ENCODE measurements at places on chromosomes 5 and 9.

DNA sequence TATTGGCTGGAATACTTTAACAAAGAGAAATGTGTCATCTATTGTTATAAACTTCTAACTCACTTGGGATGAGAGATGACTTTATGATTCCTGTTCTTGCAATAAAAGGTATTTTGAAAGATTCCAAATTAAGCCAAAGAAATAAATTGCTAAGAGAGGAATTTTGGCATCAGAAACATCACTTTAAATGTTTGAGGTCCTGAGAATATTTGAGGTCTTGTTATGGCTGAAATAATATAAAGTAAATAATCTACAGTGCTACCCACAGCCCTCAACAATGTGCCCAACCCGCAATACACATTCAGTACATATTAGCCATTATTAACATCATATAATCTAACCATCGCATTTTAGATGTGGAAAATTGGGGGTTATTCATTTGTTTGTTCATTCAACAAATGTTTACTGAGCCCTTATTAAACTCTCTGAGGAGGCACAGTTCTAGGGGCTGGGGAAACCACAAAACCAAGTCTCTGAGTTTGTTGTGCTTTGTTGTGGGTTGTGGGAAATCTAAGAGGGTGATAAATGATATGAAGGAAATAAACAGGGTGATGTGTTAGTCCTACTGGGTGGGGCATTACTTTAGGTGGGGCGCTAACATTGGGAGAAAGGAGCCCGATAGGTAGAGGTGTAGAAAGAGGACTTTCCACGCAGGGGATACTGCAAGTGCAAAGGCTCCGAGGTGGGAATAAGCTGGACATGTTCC is 135.2 kb upstream of the CLINT1 start:
- no peak for DNase-seq

GRCh38 chr5:13553896-13554295 is 390.6 kb downstream of the DNAH5 start:
- no peak for DNase-seq

DNA sequence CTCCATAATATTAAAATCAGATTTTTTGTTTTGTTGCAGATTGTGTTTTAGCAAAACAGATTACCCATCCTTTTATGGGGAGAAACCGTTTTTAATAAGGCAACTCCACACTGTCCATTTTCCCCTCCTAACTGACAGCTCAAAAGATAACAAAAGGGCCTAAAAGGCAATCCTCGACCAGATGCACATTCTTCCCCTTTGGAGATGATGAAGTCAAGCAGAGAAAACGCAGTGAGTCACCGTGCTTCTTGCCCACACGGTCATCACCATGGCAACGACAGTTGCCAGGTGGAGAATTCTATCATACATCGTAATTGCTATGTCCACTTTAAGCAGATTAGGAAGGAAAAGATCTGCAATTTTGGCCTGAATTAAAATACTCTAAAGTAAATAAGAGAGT is 96.4 kb downstream of the DIRAS2 start:
- no peak for DNase-seq

DNA sequence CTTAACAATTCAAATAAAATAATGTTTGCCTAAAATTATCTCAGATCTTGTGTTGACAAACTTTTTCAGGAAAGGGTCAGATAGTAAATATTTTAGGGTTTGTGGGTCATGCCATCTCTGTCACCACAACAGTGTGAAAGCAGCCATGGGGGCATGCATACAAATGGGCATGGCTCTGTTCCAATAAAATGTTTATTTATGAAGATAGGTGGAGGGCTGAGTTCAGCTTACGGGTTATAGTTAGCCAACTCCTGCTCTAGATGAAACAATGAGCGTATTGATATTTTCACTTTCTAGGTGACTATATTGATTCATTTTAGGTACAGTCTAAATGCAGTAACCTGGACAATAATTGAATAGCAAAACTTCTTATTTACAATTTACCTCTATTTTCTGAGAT is 533.8 kb upstream of the CLINT1 start:
- no peak for DNase-seq

DNA sequence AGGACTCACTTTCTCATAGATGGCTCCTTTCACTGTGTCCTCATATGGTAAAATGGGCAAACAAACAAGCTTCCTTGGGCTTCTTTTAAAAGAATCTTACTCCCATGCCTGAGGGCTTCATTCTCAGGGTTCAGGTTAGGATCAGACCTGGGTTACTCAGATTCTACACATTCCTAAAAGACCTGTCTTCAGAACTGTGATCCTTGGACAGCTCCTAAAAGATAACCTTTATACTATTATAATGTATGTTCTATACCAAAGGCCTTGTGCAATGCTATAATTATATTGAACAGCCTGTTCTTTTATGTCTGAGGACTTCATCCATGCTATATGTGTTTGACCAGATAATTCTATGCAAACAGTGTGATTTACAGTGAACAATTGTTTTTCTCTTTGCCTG is 264.4 kb upstream of the CDH10 start:
- DNase-seq, result no peak

DNA sequence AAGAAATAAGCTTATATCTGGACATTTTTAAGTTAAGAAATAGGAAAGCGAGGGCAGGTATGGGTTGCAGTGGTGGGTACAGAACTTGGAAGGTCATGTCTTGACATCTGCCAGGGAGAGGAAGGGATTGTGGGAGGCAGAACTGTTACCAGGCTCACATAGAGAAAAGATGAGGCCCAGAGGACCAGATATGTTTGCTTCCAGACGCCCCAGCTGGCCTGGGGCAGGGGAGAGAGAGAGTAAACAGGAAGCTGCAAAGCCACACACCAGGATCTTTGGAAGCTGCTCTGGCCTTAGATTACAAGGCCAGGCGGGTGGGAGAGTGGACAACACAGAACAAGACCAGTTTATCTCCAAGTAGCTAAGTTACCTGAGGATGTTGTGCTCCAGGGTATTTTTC is 71.2 kb downstream of the MARCHF11 start:
- no peak for DNase-seq

- no peak for DNase-seq
These were observed 101.0 kb downstream of the KCNT1 start for GRCh38 chr9:135802876-135803419.

DNA sequence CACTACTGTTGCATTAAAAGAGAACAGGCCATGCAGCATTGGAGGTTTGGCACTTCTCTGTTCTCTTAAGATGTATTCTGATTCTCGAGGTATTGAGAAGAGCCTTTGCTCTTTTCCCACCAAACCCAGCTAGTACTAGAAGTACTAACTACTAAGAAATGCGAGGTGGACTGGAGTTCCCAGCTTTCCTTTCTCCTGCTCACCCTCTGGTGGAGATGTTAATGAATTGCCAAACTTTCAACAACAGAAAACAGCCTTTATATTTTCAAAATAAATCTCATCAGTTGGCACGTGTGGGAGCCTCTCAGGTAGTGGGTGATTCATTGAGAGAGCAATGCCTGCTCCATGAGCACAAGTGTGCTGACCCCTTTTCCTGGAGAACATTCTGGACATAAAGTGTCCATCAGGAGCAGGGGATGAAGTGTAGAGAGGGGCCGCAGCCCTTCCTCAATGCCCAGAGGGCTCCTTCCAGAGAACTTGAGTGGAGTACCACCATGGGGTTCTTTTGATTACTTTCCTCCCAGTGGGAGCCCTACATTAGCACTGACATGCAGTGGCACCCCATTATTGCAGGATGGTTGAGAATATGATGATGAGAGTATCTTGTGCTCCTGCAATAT is 45.7 kb downstream of the TMEM174 start:
- no peak for DNase-seq

DNA sequence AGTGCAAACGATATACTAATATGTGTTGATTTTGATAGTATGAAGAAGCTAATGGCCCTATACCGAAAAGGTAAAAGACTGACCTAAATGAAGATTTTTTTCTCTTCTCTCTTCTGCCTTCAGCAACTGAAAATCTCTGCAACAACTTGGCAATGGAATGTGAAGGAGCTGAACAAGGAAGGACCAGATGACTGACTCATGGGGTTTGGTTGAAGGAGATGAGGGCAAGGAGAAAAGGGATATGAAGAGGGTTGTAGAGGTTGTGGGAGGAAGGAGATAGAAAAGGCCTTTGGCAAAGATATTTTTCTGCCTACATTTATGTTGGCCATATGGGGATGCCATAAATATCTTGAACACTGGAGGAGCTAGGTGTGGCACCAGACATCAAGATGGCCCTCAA is 129.7 kb upstream of the CHD1 start:
- no peak for DNase-seq

DNA sequence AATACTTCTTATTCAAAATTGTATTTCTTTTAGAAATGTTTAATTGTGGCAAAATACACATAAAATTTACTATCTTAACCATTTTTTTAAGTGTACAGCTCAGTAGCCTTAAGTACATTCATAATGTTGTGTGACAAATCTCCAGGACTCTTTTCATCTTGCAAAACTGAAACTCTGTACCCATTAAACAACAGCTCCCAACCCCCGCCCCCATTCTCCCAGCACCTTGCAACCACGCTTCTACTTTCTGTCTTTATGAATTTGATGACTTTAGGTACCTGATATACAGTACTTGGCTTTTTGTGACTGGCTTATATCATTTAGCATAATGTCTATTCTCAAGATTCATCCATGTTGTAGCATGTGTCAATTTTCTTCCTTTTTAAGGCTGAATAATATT is 2.8 kb upstream of the IL5 start:
- DNase-seq, result no peak

DNA sequence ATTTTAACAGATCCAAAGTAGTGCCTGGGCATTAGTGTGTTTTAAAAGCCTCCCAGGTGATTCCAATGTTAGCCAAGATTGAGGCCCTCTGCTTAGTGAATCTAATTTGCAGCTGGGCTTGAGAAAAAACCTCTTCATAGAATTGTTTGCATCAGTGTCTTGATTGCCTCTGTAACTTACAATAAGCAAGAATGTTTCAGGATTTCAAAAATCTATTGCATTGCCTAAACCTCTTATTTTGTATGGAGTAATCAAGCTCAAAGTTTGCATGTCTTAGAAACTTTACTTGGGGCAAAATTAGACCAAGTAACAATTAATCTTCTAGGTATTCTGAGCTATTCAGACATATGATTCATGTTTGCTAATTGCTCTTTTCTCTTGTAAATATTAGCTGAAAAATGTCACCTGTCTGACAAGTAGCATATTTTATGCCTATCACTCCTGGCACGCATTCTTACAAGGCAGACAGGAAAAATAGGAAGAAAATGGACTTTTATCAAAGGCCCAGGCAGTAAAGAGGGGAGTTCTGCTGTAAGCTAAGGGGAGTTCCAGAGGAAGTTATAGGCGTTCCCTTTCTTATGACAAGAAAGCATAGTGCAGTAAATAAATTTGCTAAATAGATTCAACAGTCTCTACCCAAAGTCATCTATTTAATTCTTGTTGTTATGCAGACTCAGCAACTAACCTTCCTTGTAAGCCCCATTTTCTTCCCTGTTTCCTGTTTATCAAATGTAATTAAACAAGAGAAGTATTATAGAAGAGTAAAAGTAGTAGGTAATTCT is 21.0 kb downstream of the PDCD1LG2 start:
- DNase-seq, result no peak

GRCh38 chr9:136902259-136902821 is 16.0 kb downstream of the TRAF2 start:
- no peak for DNase-seq

DNA sequence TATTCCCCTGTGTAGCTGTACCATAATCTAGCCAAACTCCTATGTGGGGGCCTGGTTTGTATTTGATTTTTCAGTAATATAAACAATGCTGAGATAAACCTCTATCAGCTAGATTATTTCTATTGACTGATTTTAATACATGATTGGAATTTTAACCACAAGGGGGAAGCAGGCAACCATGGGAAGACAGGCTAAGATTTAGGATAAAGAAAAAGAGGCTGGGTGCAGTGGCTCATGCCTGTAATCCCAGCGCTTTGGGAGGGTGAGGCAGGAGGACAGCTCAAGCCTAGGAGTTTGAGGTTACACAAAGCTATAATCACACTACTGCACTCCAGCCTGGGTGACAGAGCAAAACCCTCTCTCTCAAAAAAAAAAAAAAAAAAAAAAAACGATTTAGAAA is 18.1 kb upstream of the GPX3 start:
- DNase-seq, result no peak

DNA sequence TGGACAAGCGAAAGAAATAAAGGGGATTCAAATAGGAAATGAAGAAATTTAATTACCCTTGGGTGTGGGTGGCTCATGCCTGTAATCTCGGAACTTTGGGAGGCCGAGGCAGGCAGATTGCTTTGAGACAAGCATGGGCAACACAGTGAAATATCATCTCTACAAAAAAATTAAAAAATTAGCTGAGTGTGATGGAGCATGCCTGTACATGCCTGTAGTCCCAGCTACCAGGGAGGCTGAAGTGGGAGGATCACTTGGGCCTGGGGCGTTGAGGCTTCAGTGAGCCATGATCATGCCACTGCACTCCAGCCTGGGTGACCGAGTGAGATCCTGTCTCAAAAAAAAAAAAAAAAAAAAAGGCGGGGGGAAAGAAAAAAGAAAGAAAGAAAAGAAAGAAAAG is 4.0 kb upstream of the RCL1 start:
- no peak for DNase-seq

DNA sequence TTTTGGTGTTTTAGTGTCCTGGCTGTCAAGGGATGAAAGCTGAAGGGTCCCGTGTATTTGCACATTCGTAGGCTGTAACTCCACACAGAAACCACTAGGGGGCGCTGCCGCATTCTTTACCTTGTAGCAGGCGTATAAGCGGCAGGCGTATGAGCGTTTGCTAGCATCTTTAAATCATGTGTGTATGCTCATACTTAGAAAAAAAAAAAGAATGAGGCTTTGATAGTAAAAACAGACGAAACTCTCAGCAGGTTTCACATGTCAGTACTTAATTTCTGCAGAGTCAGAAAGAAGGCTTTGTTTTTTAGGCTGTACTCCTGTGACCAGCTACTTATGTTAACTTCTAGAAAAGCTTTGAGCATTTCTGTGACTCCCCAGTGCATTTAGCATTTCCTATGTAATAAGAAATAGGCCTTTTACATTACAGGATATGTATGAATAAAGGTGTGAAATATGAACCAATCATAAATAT is 218.8 kb upstream of the ADAMTSL1 start:
- peak; percentile 34 for DNase-seq

GRCh38 chr9:79829566-79830302 is 258.0 kb downstream of the TLE4 start:
- no peak for DNase-seq

DNA sequence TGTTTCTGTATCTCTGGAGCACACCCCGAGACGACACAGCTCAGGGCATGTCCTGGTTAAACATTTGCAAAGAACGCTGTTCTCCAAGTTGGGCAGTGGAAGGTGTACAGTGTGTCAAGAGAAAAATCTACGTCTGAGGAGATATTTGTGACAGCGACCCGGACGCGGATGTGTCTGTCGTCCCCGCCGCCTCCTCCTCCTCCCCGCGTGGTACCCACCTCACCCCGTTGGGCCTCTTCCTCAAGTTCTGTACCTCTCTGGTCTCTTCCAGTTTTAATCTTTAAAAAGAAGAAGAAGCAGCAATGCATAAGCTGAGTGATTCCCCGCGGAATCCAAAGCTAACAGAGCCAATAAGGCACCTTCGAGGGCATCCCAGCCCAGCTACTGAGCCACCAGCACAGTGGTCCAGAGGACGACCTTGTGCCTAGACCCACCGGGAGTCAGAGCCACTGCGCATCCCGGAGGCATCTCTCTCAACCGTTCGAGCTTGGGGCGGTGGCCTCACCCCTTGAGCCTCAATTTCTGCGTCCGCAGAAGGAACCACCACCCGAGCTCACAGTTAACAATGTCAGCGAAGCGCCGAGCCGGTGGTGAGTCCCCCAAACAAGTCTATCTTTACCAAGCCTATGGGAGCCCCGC is 467 bp downstream of the C9orf78 start:
- DNase-seq, result no peak

GRCh38 chr5:150309101-150309885 is 6.6 kb upstream of the ARSI start:
- DNase-seq, result no peak

GRCh38 chr5:80755626-80756025 is 100.8 kb upstream of the DHFR start:
- DNase-seq, result no peak

All from substantia nigra (tissue), 51 donors.